ENCODE measurements at places on chromosomes 12 and 14.

GRCh38 chr14:95192311-95192710, 35.0 kb upstream of the DICER1 start:
- no peak for DNase-seq

DNA sequence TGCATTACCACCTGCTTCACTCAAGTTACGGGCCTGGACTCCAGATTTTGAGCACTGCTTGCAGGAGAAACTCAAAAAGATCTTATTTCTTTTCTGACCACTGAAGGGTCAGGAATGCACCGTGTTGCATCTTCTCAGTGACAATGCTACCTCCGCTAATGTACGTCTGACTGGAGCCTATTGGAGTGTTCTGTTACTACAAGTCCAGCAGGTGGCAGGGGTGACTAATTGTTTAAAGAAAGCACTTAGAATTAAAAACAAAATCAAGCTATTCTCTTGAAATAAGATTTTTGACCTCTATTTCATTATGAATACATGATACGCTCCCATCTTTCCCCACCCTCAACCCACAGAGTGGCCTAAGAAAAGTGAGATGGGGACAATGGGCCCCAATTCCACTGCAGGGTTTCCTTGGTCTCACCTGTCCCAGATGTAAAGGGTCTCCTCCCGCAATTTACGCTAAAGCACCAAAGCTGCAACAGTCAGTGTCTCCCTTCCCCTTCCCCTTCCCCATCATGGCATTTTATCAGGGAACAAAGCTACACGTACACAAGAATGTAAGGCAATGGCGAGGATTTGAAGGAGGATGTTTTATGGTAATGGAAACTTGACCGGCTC, 2.2 kb downstream of the TBPL2 start:
- DNase-seq, result peak; percentile 55

GRCh38 chr14:75773046-75773445, 112.0 kb downstream of the TTLL5 start:
- DNase-seq, result no peak

DNA sequence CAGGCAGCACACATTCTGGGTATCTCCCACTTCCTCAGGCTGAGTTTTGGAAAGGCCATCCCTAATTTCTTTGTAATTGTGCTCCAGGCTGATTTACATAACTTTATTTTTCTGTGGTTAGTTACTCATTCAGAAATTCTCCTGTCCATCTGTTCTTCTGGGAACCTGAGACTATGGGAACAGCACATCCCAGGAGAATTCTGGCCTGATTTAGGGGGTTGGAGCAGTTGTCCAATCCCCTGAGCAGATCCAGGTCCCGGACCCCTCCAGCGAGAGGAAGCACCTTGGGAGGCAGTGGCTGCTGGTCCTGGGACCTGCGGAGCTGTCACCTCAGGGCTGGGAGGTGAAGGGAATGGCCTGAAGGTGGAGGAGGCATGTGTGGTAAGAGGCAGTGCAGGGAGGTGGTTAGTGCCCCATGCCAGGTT, 40.4 kb downstream of the TSPAN9 start:
- DNase-seq, result no peak

DNA sequence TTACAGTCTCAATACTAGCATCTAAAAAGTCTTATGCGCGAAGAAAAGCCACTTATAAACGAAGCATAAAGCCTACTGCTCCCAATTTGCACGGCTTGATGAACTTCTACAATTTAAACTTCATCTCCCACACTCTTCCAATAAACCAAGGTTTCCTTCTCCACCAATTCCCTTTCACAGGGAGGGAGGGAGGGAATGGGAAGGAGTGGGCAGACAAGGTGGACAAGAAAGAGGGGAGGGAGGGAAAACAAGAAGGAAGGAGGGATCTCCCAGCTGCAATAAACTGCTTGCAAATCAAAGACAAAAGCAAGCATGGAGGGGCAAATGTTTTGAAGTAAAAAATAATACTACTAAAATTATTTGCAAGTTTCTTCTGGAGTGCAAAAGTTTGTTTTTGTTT, 64.5 kb downstream of the MED13L start:
- no peak for DNase-seq

- no peak for DNase-seq
Observed at GRCh38 chr14:100680439-100681051, 46.1 kb upstream of the DLK1 start.

DNA sequence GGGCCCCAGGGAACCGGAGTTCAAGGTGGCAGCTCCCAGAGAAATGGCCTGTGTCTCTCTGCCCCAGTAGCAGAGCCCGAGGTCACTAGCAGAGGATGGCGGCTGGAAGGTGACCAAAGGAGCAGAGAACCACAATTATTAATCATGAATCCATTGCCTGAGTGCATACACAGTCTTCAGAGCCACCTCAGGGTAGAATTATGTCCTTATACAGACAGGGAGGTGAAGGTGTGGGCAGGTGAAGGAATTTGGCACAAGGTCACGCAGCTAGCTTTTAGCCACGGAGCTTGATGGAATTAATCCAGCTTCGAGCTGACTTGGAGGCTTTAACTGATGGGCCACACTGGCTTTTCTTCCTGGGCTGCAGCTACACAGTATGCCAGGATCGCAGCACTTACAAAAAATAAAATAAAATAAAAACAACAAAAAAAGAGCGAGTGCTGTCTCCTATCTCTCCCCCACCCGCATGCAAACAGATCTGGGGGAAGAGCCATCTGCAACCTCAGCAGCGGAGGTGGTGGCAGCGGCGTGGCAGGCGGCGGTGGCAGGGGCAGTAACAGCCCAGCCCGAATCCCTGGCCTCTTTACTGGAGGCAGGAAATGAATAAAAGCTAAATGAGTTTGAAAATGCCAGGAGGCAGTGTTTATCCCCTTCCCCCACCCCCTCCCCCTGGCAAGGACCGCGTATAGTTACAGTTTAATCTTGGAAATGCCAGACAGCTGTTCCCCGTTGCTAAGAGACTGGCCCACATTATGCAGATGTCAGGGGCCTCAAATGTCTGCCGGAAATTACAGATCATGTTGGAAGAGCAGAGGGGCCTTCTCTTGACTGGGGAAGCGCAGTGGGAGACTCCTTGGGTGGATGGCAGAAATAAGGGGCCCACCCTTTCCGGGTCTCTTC, 93.5 kb downstream of the LRRC74A start:
- no peak for DNase-seq

DNA sequence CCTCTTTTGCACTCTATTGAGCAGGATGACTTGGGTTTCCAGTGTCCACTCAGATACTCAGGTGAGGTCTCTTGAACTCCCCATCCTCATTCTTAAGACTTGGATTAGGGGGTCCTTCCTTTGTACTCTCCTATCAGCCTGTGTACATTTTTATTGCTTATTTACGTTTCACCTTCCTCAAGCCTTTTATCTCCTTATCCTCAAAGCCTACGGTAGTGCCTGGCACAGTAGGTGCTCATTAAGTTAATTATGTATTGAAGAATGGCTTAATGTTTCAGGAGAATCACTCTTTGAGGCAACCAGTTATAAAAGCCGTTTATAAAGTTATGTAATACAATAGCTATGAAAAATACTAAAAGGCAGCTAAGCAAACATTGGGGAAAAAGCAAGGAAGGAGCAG, 315.7 kb downstream of the NPAS3 start:
- no peak for DNase-seq

GRCh38 chr14:37013078-37013477, 159.3 kb downstream of the SLC25A21 start:
- no peak for DNase-seq

DNA sequence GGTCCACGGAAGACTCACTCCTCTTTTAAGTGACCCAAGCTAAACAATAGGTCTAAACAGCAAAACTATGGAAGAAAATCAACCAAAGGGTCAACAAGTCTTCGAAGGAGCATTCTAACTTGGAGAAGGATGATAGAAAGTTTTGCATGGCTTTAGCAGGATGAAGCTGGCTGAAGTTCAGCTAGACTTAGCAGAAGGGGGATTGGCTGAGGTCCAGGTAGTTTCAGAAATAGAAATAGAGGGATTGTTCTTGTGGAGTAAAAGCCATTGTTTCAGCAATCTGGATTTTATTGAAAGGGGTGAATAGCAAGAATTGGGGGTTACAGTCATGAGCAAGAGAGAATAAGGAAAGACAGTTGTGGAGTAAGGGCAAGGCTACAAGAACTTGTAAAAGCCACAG, 84.7 kb upstream of the TSPAN8 start:
- DNase-seq, result no peak

GRCh38 chr12:54991161-54991990, 6.8 kb upstream of the TESPA1 start:
- peak; percentile 62 for DNase-seq

DNA sequence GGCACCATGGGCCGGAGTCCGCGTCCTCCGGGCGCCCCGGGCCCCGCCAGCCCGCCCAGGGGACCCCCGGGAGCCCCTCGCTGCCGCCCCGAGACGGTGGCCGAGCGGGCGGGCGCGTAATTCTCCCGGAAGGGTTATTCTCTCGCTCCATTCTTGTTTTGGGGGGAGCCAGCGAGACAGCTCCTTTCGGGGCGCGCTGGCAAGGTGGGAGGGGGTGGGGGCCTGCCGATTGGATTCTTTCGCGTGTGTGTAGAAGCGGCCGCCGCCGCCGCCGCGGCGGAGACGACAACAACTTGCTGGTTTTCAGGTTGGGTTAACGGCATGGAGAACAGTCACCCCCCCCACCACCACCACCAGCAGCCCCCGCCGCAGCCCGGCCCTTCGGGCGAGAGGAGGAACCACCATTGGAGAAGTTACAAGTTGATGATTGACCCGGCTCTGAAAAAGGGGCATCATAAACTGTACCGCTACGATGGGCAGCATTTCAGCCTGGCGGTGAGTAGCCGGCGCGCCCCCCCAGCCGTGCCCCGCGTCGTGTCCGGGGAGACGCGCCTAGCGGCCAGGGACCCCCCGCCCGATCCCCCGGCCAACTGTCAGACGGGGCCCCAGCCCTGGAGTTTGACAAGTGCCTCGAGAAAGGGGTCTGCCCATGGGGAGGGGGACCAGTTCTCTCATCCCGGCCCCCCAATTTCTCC, 755 bp downstream of the SETD1B start:
- DNase-seq, result peak; percentile 69

DNA sequence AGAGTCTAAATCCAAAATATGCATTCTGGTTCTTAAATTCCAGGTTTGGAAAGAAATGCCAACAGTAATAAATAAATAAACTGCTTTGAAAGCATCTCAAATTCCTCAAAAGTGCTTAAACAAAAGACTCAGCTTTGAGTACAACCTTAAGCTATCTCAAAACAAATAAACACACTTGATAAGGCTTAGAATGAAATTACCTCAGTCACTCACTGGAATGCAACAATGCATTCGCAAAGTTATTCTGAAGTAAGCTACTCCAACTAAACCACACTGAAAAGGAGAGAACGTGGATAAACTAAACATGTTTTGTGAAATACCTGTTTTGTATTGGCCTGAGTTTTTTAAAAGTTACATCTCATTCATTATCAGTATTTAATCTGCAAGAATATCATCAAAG, 1.2 kb downstream of the SPTSSA start:
- no peak for DNase-seq

DNA sequence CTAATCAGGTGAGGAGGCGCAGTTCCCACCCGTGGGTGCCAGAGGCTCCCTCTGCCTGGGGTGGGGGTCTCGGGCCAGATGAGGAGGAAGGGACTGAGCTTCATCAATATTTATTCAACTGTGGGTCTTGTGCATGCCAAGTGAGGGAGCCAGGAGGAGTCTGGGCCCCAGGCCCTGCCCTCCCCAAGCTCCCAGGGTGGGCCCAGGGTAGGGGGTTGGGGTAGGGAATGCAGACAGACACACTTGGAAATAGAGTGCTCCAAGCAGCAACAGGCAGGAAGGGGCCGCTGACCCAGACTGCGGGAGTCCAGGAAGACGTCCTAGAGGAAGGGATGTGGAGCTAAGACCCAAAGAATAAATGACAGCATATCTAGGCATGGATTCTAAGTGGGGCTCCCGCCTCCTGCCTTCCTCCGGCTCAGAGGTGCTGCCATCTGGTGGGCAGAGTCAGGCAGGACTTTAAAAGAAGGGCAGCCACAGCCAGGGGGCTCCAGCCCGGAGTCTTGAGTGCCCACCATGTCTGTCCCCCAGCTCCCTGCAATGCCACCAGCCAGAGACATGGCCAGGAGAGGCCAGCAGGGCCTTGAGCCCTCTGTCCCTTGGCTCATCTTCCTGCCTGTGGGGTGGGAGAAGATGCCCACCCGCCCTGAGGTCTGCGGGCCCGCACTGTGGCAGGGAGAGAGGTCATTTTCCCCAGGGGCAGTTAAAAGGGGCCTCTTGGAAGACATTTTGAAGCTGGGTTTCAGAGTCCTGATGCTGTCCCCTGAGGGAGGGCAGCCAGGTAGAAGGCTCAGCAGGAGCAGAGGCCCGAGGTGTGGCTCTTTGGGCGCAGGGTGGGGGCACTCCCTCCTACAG, 70.1 kb downstream of the PHETA1 start:
- peak; percentile 75 for DNase-seq

- DNase-seq, result peak; percentile 67
Observed at GRCh38 chr14:73741386-73741875, 27.2 kb upstream of the PNMA1 start.

GRCh38 chr14:23093991-23094665, 808 bp downstream of the ACIN1 start:
- no peak for DNase-seq

DNA sequence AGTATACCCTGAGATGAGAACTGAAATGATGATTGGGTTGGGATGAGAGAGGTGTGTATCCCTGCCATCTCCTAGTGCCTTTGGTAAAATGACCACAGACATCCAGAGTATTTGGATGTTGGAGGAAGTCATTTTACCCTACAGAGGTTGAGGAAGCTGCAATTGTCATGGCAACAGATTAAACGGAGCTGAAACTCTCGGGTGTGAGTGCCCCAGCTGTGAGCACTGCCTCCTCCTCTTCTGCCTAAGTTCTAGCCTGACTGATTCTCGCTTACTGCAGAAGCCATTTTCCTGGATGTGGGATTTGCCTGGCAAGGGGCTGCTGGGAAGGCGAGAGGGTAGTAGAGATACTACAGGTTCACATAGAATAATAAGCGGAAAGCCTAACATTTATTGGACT, 10.3 kb upstream of the PPP4R4 start:
- no peak for DNase-seq

GRCh38 chr12:57479043-57479375, 657 bp downstream of the ARHGAP9 start:
- DNase-seq, result no peak

GRCh38 chr14:61608245-61609165, 86.8 kb upstream of the HIF1A start:
- no peak for DNase-seq

- DNase-seq, result no peak
Observed at GRCh38 chr12:69511469-69512267, 41.5 kb downstream of the FRS2 start.

DNA sequence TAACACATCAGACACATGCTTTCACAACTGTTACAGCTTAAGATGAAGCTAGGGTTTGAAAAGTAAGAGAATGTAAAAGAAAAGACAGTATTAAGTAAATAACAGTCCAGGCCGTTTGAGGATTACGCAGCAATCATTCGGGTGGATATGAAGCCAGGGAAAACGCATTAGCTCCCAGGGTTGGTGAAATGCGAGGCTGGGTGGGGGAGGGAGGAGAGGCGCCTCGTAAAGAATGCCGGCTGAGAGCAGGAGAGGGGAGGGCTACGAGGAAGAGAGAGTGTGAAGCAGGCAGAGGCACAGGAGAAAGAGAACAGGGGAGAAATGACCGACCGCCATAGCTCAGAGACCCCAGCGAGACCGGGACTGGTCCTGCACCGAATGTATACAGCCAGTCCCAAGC, 73.0 kb downstream of the IQSEC3 start:
- no peak for DNase-seq

GRCh38 chr14:55764784-55765183, 184.8 kb downstream of the KTN1 start:
- no peak for DNase-seq

Data from GM20000 (cell line).